Stimulated activated CD8-positive, alpha-beta memory T cell treated with anti-CD3 and anti-CD28 coated beads, Interleukin-4, amount 100 ng/mL, for 24 hours (primary cell): ENCODE measurements at places on chromosomes 11 and 22.

DNA sequence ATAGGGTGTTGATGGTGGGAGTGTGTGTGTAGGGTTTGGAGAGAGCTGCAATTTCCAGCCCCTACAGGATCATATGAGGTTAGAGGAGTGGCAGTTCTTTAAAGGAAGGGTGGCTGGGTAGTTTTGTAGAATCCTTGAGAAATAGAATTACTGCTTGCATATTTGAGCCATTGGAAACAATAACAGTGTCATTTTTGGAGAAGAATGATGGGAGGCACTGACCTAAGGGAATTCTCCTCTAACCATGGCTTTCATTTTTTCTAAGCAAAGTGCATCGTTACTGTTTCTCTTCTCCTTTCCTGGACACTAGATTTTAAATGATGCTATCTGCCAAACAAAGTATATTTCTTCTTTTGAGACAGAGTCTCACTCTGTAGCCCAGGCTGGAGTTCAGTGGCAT is 66.9 kb upstream of the RRM1 start:
- no peak for DNase-seq

GRCh38 chr11:3196161-3197043 is 22.2 kb downstream of the MRGPRG start:
- DNase-seq, result no peak

GRCh38 chr11:45258982-45259530 is 27.1 kb downstream of the SYT13 start:
- DNase-seq, result no peak

- peak; percentile 47 for DNase-seq
Observed at GRCh38 chr11:45146072-45147016, at the start of gene PRDM11. TSS of gene PRDM11 (plus strand) at chr11:45146639. CDS start at chr11:45181767, 35,128 bp downstream.

DNA sequence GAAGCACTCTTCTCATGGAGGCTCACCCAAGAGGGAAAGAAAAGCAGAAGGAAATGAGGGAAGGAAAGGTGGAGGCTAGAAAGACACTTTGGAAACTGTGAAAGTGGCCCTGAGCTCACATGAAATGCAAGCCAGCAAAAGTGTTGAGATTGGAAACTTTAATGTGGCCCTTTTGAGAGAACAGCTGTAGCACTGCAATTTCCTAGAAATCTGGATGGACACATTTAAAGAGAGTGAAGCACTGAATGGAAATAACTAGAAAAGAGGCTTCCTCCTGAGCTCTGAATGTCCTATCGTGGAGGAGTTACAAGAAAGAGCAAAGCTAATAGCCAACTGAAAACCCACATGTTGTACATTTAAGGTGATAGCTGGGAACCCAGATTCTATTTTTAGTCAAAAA is 56.0 kb downstream of the LIF start:
- DNase-seq, result no peak

DNA sequence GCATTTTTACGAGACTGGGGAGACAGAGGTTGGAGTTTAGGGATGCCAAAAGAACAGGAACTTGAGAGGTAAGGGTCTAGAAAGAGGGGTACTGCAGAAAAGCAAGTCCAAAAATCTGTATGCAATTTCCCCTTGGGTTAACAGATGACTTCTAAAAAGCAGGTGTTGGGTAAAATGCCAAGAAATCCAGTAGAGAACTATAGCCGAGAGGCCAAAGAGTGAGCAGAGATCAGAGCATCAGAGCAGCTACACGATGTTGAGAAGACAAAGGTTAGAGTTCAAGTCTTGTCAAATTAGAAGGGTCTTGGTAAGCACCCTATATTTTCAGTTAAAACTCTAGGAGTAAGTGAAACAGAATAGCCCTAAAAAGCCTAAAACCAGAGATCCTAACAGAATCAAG is 145.2 kb downstream of the FCHSD2 start:
- DNase-seq, result no peak

GRCh38 chr22:38202437-38203089 is 769 bp downstream of the MAFF start:
- DNase-seq, result peak; percentile 38

DNA sequence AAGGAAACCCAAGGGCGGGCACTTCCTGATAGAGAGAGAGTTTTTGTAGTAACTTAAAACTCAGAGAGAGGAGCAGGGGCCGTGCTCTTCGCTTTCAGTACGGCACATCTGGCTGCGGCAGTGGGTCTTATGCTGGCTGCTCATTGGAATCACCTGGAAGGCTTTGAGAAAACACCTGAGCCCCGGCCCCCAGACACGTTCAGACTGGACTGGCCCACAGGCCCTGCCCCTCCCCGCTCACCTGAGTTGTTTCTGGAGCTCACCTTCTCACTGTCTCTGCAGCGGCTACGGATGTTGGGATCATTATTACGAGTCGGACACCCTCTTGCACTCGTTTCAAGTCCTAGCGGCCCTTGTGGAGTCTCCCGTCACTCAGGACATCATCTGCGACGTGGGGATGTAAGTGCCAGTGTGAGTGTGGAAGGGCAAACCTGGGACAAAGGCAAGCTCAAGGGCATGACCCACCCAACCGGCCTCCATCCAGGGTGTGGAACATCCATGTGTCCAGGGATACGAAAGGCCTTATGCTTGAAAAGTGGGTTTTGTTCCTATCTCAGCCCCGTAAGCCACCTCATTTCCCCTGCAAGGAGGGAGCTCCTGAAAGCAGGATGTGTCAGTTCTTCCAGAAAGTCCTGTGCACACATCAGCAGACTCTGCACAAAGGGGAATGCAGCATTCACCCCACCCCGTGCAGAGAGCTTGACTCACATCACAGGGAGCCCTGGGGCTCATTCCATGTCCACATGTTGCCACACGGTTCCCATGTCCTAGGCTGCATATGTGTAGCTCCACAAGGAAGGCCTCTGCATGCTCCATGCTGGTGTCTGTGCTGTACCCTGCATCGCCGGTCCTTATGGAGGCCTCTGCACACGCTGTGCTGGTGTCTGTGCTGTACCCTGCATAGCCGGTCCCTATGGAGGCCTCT is 5.4 kb downstream of the NADSYN1 start:
- no peak for DNase-seq

- DNase-seq, result no peak
Observed at GRCh38 chr11:119461229-119461963, 38.4 kb upstream of the THY1 start.

GRCh38 chr11:122348659-122349409 is 232.8 kb upstream of the BLID start:
- no peak for DNase-seq

DNA sequence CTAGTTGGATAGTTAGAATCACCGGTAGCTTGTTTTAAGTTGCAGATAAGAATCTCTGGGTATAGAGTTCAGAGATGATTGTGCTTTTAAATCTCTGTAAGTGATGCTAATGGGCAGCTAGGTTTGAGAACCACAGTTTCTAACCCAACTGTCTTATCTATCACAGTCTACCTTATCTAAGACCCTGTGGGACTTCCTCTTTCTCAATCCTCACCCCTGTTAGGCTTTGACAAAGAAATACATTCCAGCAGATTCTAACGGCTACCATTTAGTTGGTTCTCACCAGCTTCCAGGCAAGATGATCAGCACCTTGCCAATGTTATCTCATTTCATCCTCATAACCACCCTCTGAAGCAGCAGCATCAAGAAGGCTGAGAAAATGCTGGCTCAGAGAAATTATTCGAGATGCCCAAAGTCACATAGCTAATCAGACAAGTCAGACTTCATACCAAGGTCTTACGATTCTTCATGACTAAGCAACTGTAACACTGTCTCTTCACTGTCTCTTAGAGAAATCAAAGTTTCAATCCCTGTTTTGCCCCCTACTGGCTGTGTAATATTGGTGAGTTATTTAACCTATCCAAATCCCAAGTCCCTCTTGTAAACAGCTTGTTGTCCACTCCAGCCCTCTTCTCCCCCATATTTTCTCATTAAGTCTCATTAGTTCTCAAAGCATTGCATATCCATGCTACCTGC is 192.4 kb upstream of the API5 start:
- no peak for DNase-seq

- no peak for DNase-seq
Observed at GRCh38 chr11:120334332-120334731, 1.9 kb upstream of the ARHGEF12 start.

GRCh38 chr11:8039530-8040260 is 41.3 kb upstream of the TUB start:
- DNase-seq, result no peak

GRCh38 chr11:44597358-44598012 is 32.0 kb downstream of the CD82 start:
- DNase-seq, result no peak

- DNase-seq, result no peak
Observed at GRCh38 chr11:130129922-130130321, 29.7 kb upstream of the ST14 start.

- no peak for DNase-seq
Observed at GRCh38 chr11:44191322-44192016, 96.0 kb downstream of the EXT2 start.

GRCh38 chr11:102831489-102832440 is 11.6 kb downstream of the MMP3 start:
- DNase-seq, result no peak

GRCh38 chr11:66055021-66055420 is 2.9 kb downstream of the SF3B2 start:
- DNase-seq, result no peak

- no peak for DNase-seq
Observed at GRCh38 chr11:33930317-33931021, 38.6 kb upstream of the LMO2 start.

DNA sequence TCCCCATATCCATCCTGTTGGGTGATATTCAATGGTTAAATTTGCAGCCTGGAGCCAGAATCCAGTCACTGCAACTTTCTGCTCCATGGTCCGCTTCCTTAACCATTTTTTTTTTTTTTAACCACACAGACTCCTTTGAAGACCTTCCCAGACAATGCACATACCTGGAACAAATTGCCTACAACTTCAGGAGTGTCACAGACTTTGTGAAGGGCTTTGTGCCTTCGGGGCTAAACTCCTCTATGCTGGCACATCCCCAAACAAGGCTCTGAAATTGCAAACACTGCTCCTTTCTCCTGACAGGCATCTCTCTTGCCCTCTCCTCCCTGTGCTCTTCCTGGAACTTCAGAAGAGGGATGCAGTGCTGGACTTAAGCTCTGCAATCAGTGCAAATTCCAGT is 40.6 kb downstream of the TENM4 start:
- no peak for DNase-seq

DNA sequence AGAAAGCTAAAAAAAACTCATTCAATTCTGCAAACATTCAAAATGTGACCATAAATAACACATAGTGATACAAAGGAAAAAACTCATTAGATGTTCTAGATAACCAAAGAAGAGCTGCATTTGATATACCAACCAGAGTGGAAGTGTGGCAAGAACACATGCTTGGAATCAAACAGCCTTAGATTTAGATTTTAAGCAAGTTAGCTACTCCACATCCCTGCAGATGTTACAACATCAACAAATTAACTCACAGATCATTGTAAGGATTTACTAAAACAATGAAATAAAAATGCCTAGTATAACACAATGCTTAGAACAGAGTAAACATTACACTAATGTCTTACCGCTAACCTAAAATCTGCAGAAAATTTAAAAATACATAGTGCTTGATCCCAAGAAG is 114.0 kb upstream of the AKIP1 start:
- no peak for DNase-seq

GRCh38 chr11:78560153-78560552 is 14.5 kb downstream of the NARS2 start:
- no peak for DNase-seq

- DNase-seq, result no peak
Observed at GRCh38 chr11:60873533-60873932, 6.2 kb downstream of the ZP1 start.

DNA sequence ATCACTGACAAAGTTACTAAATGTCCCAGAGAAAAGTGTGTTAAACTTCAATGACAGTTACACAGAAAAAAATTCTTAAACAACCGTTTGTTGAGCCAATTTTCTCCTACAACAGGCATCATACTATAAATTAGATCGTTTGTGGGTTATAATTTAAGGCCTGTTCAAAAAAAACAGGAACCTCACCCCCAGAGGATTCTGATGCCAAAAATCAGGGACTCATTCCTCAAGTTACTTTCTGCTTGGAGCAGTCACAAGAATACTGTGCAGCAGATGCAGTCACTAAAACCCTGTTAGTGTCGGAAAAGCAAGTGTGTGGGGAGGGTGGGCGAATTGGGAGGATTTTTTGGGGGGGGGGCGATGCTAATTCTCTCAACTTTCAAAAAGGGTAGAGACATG is 657 bp downstream of the CWC15 start:
- no peak for DNase-seq

DNA sequence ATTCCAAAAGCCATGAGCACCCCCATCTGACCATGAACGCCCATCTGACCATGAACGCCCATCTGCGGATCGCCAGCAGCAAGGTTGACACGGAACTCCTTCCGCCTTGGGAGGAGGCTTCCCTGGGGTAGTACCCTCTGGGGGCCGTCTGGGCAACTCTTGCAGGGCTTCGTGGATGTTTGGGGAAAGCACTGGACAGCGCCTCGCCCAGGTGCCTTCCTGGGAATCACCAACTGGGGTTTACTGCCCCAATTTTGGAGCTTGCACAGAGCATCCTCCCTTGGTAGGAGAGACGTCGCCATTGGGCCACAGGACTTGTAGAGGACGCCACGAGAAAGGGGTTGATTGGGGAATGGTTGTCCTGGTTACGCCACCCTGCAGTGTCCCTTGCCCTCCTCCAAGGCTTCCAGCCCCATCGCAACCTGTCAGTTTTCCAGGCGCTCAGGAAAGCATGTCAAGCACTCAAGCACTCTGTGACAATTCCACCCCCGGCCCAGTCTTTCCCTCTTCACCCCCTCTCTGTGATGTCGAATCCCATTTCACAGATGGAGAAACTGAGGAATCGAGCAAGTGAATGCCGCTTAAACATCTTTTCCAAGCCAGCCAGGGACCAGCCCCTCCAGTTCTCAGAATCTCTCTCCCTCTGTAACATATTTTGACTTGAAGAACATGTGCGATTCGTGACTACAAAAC is 914 bp upstream of the PRDM11 start:
- DNase-seq, result no peak

DNA sequence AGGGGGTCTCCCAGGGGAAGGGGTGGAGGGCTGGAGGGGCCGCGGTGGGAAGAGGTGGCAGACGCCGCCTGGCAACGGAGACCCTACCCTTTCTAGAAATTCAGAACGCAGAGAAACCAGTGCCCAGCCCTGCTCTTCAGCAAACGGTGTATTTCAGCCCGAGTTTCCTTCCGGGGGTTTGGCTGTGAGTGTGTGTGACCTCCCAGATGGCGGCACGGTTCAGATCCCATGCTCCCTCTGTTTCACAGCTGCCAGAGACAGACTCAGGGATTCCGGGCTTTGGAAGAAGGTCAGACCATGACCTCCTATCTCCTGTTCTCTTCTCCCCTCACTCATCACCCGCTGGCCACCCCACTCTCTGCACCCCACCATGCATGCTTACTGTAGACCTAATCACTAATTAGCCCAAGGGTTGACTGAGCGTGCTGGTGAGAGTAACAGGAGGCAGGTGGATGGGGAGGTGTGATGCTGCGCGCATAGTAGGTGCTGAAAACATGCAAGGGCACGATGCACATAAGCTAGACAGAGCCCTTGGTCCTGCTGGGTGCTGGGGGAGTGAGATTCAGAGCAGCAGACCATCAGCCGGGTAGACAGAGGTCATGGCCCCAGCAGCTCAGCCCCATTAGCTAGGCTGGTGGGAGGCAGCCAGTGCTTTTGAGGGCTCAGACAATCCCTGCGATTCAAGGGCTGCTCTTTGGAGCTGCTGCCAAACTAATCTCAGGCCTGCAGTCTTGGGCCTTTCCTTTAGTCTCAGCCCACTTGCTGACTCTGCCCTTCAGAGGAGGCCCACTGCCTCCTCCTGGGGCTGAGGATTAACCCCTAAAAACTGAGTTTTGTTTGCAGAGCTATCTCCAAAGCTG is 256.5 kb upstream of the CADM1 start:
- DNase-seq, result no peak
